ENCODE measurements at places on chromosomes 3 and 15.

DNA sequence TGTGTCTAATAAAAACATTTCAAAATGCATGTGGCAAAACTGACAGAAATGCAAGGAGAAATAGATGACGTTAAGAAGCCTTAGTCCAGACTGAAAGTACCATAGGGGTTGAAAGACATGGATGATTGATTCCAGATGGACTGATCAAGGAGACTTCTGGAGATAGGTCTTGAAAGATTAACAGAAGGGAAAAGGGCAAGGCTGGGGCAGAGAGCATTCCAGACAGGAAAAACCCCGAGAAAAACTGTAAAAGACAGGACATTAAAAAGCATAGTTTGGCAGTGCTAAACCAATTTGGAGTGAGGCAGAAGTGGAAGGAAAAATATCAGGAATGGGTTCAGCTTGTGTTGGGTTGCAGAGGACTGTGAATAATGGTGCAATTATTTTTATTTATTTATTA lies 375.2 kb upstream of the SGO1 start:
- no peak for DNase-seq

DNA sequence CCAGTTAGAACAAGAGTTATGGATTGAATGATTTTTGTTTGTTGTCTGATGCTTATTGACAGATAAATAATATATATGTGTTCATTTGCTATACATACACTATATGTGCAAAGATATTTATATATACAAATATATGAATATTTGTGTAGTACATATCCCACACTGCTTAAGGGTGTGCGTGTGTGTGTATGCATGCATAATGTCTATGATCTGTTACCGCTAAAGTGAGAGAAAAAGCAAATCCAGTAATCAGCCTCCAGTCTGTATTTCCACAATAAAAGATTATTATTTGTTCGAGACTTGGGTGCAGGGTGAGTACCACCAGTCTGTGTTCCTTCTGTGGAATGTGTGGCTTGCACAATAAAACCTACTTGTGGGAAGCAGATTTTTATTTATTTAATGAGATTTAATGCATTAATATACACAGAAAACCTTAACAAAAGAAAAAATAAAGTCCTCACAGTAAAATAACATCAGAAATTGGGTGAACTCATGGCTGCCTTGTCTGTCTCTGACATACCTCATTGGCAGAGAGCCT lies 366.0 kb upstream of the TBL1XR1 start:
- DNase-seq = no peak

DNA sequence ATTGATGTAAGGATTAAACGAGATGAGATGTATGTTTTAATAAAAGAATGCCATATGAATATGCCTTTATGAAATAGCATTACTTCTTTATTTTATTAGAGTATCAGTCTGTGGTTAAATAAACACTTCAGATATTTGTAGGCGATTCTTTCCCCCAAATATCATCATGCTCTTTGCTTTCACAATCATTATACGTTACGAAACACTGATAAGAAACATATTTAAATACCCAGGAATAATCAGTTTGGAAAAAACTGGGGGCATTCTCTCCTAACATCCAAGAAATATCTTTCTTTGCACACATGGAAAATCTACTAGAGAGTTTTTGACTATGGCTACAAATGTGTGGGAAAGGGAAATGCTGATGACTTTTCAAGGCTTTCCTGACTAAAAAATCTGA lies 4.4 kb upstream of the PLAAT1 start:
- no peak for DNase-seq

DNA sequence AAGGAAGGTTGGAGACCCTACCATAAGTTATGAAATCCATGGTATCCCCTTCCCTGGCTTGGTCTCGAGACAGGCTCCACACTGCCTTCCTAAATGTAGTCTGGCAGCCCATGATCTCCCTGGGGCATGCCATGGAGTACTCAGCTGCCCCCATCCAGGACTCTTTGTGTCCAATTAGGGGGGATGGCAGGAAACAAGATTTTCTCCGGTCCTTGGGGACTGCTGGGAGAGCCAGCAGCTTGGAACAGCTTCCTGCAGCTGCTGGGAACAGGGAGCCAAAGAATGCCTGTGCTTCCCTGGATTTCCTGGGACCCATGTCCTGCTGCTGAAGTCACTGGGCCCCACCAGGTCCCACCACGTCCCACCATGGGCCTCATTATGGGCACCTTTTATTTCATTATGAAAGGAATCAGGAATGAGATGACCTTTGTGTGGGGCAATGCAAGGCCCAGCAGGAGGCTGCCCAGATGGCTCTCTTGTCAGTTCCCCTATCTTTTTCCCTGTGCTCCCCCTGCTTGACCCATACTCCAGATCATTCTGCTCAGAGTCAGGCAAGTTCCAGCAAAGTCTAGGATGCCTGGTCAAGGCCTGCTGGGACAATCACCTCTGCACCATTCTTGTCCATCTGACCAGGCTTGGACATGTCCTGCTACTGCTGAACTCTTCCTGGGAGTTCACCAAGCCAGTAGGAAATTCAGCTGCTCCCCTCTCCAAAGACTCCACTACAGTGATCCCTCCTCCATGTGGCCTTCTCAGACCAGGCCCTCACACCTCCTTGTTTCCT lies 15.0 kb upstream of the DAG1 start:
- no peak for DNase-seq

DNA sequence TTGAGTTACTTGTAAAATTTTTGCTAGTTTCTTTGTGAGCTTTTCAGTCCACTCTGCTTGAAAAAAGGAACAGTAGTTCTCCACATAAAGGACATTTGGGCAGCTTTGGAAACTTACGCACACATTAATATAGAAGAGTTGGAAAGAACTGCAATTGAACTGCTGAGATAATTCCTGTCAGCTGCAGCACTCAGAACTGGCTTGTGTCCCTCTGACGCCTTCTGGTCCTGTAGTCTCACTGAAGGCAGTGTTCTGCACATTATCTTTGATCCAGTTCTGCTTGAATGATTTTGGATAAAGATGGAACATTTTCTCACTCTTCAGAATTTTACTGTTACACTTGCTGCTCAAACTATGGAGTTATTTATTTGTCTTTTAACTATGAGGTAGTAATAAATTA lies 901.9 kb downstream of the OTOL1 start:
- DNase-seq = no peak

DNA sequence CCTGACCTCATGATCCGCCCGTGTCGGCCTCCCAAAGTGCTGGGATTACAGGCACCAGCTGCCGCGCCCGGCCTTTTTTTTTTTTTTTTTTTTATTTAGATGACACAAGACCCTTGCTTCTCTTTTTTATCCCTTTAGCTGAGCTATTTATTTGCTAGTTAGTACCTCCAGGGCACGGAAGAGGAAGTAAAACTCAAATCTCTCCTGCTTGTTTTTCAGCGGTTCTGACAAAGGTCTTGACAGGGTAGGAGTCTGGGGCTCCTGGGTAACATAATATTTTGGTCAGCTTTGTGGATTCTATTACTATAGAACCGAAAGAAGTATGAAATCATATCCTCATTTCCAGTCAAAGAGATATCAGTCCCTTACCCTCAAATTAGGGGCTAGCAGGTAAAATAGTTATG lies 44.0 kb upstream of the ETV5 start:
- peak; percentile 72 for DNase-seq

DNA sequence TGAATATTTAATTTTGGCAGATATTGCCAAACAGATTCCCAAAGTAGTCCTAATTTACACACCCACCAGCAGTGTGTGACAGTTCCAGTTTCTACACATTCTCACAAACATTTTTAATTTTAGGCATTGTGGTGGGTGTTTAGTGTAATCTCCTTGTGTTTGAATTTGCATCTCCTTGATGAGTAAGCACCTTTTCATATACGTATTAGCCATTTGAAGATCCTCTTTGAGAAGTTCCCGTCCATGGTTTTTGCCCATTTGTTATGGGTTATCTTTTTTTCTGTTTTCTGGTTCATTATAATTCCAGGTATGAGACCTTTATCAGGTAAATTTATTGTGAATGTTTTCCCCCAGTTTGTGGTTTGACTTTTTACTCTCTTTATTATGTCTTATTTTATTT lies 2.3 kb upstream of the TM4SF19 start:
- DNase-seq = no peak

- DNase-seq = no peak
These were observed 114.1 kb upstream of the FRMD4B start for GRCh38 chr3:69499899-69500421.

GRCh38 chr3:192835818-192836815 lies 81.5 kb downstream of the MB21D2 start:
- no peak for DNase-seq

GRCh38 chr15:42728560-42728959 lies 8.4 kb downstream of the CDAN1 start:
- DNase-seq = no peak

DNA sequence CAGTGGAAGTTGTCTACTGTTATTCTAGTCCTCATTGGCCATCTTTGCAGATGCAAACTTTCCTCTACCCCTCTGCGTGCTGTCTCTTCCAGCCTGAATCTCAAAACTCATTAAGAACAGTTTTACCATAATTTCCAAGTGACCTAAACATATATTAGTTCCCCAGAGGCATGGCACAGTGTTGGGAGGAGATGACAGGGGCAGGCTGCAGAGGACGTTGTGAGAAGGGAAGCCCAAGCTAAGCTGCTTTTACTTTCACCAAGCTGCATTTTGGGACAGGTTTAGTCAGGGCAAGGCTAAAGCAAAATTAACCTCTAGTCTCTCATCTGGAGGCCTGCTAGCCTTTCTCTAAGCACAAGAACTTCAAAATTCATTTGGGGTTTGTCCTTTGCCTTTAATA lies 318.6 kb upstream of the SATB1 start:
- peak; percentile 55 for DNase-seq

DNA sequence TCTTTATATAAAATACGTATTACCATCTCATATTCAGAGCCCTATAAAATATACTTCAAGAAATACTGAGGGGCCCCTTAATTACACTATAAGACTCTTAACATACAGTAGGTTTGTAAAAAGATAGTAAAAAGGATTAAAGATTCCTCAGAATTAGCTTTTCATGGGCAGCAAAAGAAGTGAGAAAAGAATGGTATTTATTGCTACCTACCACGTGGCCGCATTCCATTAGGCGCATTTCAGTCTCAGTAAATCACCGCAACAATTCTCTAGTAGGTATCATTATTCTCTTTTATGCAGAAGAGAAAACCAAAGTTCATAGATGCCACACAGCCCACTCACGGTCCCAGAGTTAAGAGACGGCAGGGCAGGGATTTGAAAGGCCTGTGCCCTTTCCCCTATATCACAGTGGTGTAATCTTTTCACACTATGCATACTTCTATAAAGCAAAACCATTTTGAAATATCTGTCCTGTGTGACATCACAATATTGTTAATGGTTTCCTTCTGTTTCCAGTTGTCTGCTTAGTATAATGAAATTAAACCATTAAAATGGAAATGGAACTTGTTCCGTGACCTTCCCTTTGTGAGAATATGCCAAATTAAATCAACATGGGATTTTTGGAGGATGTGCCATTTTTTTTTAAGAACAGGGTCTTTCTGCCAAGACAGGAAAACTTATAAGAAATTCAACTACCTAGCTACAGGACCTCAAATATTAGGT lies 1072.2 kb downstream of the FHIT start:
- DNase-seq = no peak

DNA sequence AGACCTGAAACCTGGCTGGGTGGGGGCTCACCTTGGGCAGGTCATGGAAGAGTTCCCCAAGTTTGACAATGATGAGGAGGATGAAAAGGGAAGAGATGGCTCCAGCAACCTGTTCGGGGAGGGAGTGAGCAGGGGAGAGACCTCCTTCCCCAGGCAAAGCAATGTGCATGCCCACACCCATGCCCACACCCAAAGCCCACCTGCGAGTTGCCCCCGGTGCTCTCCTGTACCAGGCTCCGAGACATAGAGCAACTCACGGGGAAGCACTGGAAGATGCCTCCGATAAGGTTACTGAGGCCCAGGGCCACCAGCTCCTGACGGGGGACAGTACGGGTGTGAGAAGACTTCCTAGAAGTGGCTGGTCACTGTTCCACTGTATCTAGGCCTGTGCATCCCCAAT lies 4.9 kb downstream of the SLC26A6 start:
- DNase-seq = no peak

DNA sequence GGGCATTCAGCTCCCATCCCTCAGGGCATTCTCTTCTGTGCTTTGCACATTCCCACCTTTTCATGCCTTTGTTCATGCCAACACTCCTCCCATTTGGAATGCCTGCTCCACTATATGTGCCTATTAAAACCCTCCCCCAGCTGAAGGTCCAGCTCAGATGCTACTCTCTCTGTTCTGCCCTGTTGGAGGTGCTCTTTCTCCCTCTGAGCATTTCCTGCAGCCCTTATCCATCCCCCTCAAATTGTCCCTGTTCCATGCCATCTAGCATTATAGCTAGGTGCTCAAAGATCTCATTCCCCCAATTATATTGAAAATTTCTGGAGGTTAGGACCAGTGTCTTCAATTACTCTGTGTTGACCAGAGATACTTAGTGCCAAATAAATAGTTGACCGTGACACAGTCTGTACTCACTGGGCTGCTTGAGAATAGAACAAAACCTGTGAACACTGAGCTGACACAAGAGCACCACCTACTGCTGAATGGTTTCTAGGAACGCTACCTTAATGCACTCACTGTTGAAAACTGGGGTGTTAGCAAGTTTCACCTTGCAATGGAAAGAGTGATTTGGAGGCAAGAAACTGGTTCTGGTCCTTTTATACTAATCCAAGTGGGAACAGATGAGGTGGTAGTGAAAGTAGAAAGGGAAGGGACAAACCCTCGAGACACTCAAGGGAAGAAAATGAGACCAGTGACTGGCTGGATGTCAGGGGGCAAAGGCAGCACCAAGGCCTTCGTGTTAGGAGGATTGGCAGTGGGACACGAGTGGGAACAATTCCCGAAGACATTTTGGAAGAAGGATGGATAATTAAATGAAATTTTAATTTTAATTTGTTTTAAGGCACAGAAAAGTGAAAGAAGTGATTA lies 289.8 kb upstream of the ROPN1 start:
- DNase-seq = no peak

DNA sequence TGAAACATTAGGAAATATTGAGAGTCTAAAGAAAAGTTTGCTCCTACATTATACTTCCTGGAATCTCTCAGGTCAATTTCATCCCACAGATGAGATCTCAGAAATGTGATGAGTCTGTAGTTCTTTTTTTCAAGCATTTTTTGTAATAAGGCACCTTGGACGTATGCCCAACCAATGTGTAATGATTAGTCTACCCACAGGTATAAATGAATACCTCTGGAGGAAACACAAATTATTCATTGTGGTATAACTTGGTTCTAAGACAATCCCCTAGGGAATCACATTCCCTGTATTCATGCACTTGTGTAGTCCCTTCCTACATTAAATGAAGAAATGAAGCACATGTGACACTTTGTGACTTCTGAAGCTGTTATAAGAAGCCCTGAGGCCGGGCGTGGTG lies 596.2 kb upstream of the UBE2E2 start:
- no peak for DNase-seq

GRCh38 chr3:186879781-186880180 lies 37.3 kb downstream of the ADIPOQ start:
- peak; percentile 39 for DNase-seq

DNA sequence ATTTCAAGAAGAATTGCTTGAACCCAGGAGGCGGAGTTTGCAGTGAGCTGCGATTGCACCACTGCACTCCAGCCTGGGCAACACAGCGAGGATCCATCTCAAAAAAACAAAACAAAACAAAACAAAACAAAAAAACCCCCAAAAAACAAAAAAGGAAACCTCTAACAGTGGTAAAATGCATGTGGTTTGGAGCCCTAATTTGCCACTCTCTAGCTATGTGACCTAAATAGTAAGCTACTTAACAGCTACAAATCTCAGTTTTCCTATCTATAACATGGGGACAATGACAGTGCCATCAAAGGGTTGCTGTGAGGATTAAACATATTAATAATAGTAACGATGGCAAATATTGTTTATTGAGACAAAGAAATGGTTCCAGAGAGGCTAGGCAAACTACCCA lies 119.4 kb upstream of the LMOD3 start:
- no peak for DNase-seq

GRCh38 chr3:134423153-134423552 lies 48.9 kb upstream of the AMOTL2 start:
- no peak for DNase-seq
